ENCODE measurements at places on chromosomes 5 and 9. TPM values are rescaled to one million over a fixed set of nuclear protein-coding genes. Genes with fewer than 3 reads are reported as not detected.

GRCh38 chr5:113199122-113199905, 222.7 kb downstream of the DCP2 start:
- H3K4me3 ChIP-seq: no peak overlapping the region
- H3K36me3 ChIP-seq: no peaks in the 10 kb centered on the region
- no peak overlapping the region for H3K27ac ChIP-seq
- no peaks in the 10 kb centered on the region for H3K27me3 ChIP-seq
- H3K4me1 ChIP-seq: peaks cover 23% of the 10 kb centered on the region

GRCh38 chr5:61734966-61735365, 402.9 kb downstream of the ZSWIM6 start:
- no peaks in the 10 kb centered on the region for H3K36me3 ChIP-seq
- no peaks in the 10 kb centered on the region for H3K27me3 ChIP-seq
- no peak for DNase-seq
- no peak overlapping the region for H3K4me3 ChIP-seq

- DNase-seq: no peak
- no peaks in the 10 kb centered on the region for H3K4me1 ChIP-seq
- H3K27me3 ChIP-seq: no peaks in the 10 kb centered on the region
- H3K27ac ChIP-seq: no peak overlapping the region
- no peaks in the 10 kb centered on the region for H3K36me3 ChIP-seq
These were observed 93.4 kb upstream of the SLC25A48 start for GRCh38 chr5:135741040-135741439.

GRCh38 chr5:17828681-17829080, 194.4 kb downstream of the TAF11L14 start:
- DNase-seq: no peak
- H3K27me3 ChIP-seq: no peaks in the 10 kb centered on the region
- H3K4me1 ChIP-seq: no peaks in the 10 kb centered on the region
- no peak overlapping the region for H3K4me3 ChIP-seq
- H3K27ac ChIP-seq: no peak overlapping the region

- no peaks in the 10 kb centered on the region for H3K4me1 ChIP-seq
- no peaks in the 10 kb centered on the region for H3K36me3 ChIP-seq
- H3K27ac ChIP-seq: no peak overlapping the region
- H3K27me3 ChIP-seq: no peaks in the 10 kb centered on the region
- DNase-seq: no peak
These were observed 48.1 kb upstream of the SPTLC1 start for GRCh38 chr9:92163276-92163675.

ADAMTS13 gene
- 6.6 TPM for polyA plus RNA-seq

DNA sequence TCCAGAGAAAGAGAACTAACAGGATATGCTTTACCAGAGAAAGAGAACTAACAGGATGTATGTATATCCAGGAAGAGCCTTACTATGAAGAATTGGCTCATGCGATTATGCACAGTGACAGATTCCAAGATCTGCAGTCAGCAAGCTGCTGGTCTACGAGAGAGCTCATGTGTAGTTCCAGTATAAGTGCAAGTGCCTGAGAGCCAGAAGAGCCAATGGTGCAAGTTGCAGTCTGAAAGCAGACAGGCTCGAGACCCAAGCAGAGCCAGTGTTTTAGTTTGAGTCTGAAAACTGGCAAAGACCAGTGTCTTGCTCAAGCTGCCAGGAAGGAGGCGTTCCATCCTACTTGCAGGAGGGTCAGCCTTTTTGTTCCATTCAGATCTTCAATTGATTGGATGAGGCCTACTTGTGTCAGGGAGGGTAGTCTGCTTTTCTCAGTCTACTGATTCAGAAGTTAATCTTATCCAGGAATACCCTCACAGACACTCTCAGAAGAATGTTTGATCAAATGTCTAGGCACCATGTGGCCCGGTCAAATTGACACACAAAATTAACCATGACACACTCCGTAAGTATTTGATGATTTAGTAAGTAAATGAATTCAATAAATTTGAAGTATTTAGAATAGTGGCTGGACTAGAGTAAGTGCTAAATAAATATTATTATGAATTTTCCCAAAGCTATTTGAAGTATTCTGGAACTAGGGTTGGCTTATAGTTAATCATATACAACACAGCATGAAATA, 372.1 kb upstream of the SGCD start:
- no peaks in the 10 kb centered on the region for H3K36me3 ChIP-seq
- no peak for DNase-seq
- H3K4me1 ChIP-seq: no peaks in the 10 kb centered on the region

- no peaks in the 10 kb centered on the region for H3K27me3 ChIP-seq
- no peaks in the 10 kb centered on the region for H3K4me1 ChIP-seq
- no peak for DNase-seq
- H3K27ac ChIP-seq: no peak overlapping the region
These were observed 183.4 kb downstream of the FBXO4 start for GRCh38 chr5:42108468-42108867.

DNA sequence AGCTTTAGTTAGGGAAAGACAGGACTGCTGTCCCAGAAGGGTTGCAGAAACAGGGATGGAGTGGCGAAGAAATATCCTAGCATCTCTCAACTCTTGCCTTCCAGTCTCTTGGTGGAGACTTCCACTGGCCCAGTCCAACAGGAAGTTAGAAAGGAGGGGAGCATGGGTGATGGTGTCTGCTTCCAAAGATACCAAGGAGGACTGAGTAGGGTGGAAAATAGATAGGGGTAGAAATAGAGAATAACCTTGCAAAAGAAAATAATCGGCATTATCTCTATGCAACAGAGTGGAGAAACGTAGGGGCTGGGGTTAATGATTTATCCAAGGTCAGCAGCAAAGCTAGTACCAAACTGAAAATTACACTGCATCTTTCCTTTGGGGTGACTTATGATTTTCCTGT, 242.3 kb downstream of the PSAT1 start:
- no peaks in the 10 kb centered on the region for H3K27me3 ChIP-seq
- no peak overlapping the region for H3K4me3 ChIP-seq
- no peaks in the 10 kb centered on the region for H3K36me3 ChIP-seq

GRCh38 chr5:16934123-16934522, 2.0 kb downstream of the MYO10 start:
- H3K4me1 ChIP-seq: peaks cover 64% of the 10 kb centered on the region
- peak overlapping the region; percentile 95 for H3K27ac ChIP-seq
- peak; percentile 74 for DNase-seq

SELENOP gene
- polyA plus RNA-seq: 83.5 TPM

- peaks cover 9% of the 10 kb centered on the region for H3K4me1 ChIP-seq
- peak; percentile 31 for DNase-seq
- H3K27ac ChIP-seq: no peak overlapping the region
- H3K36me3 ChIP-seq: no peaks in the 10 kb centered on the region
- no peak overlapping the region for H3K4me3 ChIP-seq
These were observed 30.6 kb upstream of the IL33 start for GRCh38 chr9:6184749-6185645.

HRH2 gene
- 11.3 TPM for polyA plus RNA-seq

DNA sequence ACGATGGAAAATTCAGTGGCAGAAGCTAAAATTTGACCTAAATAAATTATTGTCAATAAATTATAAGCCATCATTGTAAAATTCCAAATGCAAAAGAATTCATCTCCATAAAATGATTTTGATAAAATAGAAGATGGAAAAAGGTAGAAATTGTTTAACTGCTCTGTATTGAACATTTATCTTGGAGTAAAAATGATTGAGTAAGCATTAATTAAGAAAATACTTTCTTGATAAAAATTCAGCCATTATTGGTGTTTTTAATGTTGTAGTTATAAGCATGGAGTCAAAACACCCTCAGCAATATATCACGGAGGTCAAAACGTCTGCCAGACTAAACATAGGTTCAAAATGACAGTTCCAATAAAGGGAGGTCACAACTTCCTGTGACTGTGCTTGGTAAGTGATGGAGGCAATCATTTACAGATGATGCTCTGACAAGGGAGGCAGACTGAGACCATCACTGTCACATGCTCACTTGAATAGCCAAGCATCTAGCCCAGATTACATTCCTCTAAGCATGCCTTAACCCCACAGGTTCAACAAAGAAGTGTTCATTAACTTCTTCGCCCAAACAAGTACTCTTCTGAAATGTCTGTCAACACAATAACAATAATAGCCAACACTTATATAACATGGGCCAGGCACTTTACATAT, 69.5 kb downstream of the SH3TC2 start:
- H3K27me3 ChIP-seq: no peaks in the 10 kb centered on the region
- no peaks in the 10 kb centered on the region for H3K36me3 ChIP-seq
- no peaks in the 10 kb centered on the region for H3K4me1 ChIP-seq
- DNase-seq: no peak

GRCh38 chr9:78397045-78397444, 100.1 kb downstream of the PSAT1 start:
- no peak overlapping the region for H3K4me3 ChIP-seq
- no peaks in the 10 kb centered on the region for H3K27me3 ChIP-seq
- no peaks in the 10 kb centered on the region for H3K36me3 ChIP-seq
- H3K27ac ChIP-seq: no peak overlapping the region
- H3K4me1 ChIP-seq: no peaks in the 10 kb centered on the region
- DNase-seq: no peak

CAPSL gene
- not detected for polyA plus RNA-seq

PCAT7 gene
- 0.46 TPM for polyA plus RNA-seq

- H3K4me1 ChIP-seq: no peaks in the 10 kb centered on the region
- no peaks in the 10 kb centered on the region for H3K36me3 ChIP-seq
- no peaks in the 10 kb centered on the region for H3K27me3 ChIP-seq
- no peak overlapping the region for H3K27ac ChIP-seq
These were observed 94.1 kb downstream of the KCNIP1 start for GRCh38 chr5:170597872-170598271.

GRCh38 chr5:172795318-172795977, 24.5 kb upstream of the DUSP1 start:
- H3K36me3 ChIP-seq: no peaks in the 10 kb centered on the region
- H3K27ac ChIP-seq: peak overlapping the region; percentile 13
- peaks cover 33% of the 10 kb centered on the region for H3K4me1 ChIP-seq

GRAMD2B gene
- 5.7 TPM for polyA plus RNA-seq

DNA sequence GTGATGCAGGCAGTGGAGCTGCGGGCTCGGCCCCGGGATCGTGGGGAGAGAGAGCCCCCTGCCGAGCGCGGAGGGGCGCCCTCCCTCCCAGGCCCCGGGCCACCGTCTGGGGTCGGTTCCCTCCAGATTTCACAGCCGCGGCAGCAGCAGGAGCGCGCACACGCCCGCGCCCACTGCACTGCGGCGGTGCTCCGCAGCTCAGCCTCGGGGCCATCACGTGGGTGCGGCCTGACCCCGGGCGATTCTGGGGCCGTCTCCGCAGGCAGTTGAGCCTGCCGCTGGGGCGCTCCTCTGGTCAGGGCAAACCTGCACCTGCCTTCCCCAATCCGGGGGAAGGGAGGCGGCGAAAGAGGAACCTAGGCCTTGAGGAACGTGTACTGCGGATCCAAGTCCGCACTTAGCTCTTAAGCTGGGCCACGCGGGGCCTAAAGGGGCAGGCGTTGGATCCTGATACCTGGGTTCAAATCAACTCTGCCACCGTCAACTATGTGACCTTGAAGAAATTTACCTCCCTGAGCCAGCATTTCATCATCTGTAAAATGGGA, 9.4 kb upstream of the DELE1 start:
- H3K36me3 ChIP-seq: no peaks in the 10 kb centered on the region
- H3K4me1 ChIP-seq: peaks cover 9% of the 10 kb centered on the region
- DNase-seq: peak; percentile 82
- no peak overlapping the region for H3K27ac ChIP-seq
- H3K27me3 ChIP-seq: no peaks in the 10 kb centered on the region
- H3K4me3 ChIP-seq: peak overlapping the region; percentile 37

- no peaks in the 10 kb centered on the region for H3K27me3 ChIP-seq
- H3K4me1 ChIP-seq: peaks cover 81% of the 10 kb centered on the region
- DNase-seq: no peak
- peaks cover 15% of the 10 kb centered on the region for H3K36me3 ChIP-seq
- H3K27ac ChIP-seq: no peak overlapping the region
These were observed 130.3 kb upstream of the DMRT1 start for GRCh38 chr9:710951-711745.

DNA sequence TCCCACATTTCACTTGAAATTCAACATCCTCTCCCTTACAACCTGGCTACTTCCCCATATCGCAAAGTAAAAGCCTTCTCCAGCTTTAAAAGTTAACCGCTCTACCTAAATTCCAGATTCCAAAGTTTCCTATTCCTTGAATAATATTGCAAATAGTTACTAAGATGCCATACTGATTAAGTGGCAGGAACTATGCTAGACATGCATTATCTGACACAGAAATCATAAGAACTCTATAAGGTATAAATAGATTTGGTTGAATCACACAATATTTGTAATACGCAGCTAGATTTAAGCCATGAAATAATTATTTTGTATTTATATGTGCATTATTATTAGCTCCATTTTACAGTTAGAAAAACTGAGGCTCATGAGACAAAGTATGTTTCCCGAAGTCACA, 92.8 kb downstream of the NFIB start:
- no peaks in the 10 kb centered on the region for H3K36me3 ChIP-seq
- no peak for DNase-seq
- H3K27ac ChIP-seq: peak overlapping the region; percentile 0
- H3K4me3 ChIP-seq: no peak overlapping the region
- no peaks in the 10 kb centered on the region for H3K27me3 ChIP-seq
- peaks cover 81% of the 10 kb centered on the region for H3K4me1 ChIP-seq

FAM153A gene
- polyA plus RNA-seq: 11.2 TPM

DNA sequence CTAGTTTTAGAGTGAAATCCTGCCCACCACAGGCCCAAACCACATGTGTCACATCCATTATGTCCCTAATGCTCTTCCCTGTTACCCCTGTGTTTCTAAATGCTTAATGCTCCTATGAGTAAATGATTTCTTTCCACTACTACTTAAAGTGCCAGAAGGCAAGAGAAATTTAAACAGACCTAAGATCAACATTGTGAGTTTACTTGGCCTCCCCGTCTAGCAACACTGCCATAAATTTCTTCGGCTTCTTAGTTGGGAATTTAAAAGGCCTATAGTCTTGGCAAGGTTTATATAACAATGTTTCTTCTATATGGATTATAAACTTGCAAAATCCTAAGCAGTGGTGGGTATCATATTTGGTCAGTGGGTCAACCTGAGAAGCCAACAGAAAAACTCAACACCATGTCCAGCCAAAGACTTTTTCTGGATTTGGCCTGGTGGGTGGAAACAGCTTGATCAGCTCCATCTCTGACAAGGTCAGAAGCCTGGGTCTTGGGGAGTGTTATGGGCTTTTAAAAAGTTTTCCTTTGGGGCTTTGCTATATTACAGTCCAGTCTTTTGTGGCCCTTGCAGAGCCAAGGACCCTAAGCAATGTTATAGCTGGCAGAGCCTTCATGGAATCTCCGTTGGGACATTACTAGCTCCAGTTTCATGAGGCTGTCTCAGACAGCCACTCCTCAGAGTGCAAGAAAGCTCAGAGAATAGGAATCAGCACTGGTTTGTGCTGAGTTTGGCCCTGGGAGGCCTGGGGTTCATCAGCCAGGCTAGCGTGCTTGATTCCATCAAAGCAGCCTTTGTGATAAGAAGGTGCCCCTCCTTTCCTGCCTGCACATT, 119.8 kb downstream of the PRDM6 start:
- H3K27me3 ChIP-seq: no peaks in the 10 kb centered on the region
- no peaks in the 10 kb centered on the region for H3K36me3 ChIP-seq
- peak; percentile 63 for DNase-seq
- no peak overlapping the region for H3K4me3 ChIP-seq

QRFP gene
- not detected for polyA plus RNA-seq

All from stomach (tissue), 19 donors.